ENCODE measurements at places on chromosomes 12 and 14. TPM values are rescaled to one million over a fixed set of nuclear protein-coding genes. Genes with fewer than 3 reads are reported as not detected.

GRCh38 chr12:25087596-25087995, 107.4 kb downstream of the DNAI7 start:
- DNase-seq, result no peak

- peak; percentile 53 for DNase-seq
Measured at GRCh38 chr12:104964856-104965205, 6.7 kb upstream of the SLC41A2 start.

RND1 gene
- total RNA-seq, result 0.81 TPM

APPL2 gene
- total RNA-seq, result 129 TPM

ANKS1B gene
- 26.8 TPM for total RNA-seq

SCN8A gene
- total RNA-seq, result 11.0 TPM

GRCh38 chr14:90587918-90588317, 191.1 kb downstream of the CALM1 start:
- DNase-seq, result no peak

All from testis (tissue), 5 donors.